Stimulated activated CD4-positive, alpha-beta T cell treated with anti-CD3 and anti-CD28 coated beads, Interleukin-4, amount 100 ng/mL, for 4 hours (primary cell): ENCODE measurements at places on chromosomes 13 and 19.

DNA sequence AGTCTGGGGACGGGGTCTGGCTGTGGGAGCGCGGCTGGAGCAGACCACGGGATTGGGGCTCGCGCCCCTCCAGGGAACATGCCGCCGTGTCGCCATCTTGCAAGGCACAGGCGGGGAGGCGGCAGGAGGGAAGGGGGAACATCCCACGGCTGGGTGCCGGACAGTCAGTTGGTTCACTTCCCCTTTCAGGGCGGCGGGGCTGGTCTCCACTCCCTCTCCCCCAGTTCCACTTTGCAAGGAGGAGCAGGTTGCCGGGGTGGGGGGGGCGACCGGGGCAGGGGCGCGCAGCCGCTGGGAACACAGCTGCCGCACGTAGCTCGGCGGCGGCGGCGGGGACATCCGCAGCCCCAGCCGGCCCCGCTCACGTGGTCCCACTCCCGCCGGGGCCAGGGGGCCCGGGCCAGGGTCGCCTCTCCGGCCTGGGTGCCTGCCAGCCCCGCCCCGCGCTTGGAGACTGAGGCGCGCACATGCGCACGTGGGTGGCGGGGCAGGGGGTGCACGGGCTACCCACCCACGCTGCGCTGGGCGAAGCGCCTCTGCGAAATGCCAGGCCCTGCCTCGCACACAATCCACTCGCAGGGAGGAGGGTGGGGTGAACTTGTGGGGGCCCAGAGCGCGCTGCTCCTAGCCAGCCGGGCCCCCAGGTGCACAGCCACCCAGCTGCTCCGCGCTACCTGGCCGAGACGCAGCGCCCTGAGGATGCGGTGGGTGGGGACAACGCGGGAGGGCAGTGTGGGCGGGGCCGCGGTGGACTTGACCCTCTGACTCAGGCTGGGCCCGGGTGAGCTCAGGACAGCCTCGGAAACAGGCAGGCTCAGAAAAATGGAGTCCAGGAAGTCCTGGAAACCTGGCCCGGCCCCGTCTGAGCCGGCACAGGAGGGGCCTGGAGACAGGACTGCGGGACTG lies 6.4 kb downstream of the KLF16 start:
- peak; percentile 69 for DNase-seq

GRCh38 chr13:43663474-43664090 lies 123.2 kb downstream of the ENOX1 start:
- no peak for DNase-seq

GRCh38 chr13:99960663-99961311 lies 10.8 kb downstream of the ZIC5 start:
- no peak for DNase-seq

DNA sequence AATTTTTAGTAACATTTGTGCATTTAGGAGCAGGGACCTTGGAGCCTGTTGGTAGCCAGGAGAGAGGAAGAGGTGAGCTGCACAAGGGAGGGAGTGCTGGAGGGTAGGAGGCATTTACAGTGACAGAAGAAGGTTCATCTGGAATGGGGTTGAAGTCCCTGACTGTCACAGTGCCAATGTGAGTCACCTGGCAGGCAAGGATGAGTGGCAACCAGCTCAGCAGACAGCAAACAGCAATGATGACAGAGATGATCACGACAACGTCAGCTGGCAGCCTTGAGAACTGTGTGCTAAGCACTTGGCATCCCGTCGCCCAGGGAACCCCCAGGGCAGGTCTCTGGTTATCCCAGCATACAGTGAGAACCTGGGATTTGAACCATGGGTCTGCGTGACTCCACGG lies 2.6 kb downstream of the OR10H5 start:
- no peak for DNase-seq

DNA sequence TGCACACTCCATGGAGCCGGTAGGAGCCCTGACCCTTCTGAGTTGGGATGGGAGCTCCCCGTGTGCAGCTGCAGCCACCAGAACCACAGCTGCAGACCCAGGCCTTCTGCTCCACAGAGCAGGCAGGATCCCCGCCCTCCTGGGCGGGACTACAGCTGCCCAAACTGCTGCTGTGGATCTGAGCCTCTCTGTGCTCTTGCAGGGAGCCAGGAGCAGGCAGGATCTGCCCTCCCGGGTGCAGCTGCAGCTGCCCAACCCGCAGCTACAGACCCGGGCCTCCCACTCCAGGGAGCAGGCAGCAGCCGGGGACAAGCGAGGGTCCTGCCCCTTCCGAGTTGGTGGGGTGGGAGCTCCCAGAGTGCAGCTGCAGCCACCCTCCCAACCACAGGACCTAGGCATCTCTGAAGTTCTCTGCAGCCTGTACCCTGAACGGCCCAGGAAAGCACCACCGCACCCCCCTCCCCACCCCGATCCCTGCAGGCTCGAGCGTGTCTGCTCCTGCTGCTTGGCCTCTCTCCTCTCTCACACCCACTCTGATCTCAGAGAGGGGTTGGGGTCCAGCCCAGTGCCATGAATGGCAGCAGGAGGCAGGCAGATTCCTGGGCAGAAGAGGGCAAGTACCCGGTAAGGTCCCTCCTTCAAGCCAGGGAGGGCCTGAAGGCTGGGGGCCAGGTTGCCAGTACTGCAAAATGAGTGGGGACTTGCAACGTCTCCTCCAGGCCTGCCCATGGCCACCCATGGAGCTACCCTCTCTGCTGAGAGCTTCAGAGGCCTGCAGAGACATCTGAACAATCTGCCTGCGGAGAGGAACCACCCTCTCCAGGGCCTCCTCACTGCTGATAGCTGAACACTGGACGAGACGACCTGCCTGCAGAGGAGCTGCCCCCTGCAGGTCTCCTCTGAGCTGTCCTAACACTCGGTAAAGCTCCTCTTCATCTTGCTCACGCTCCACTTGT lies 16.4 kb upstream of the EMP3 start:
- no peak for DNase-seq

- DNase-seq, result no peak
Measured at GRCh38 chr13:34035676-34036325, 217.9 kb downstream of the RFC3 start.

DNA sequence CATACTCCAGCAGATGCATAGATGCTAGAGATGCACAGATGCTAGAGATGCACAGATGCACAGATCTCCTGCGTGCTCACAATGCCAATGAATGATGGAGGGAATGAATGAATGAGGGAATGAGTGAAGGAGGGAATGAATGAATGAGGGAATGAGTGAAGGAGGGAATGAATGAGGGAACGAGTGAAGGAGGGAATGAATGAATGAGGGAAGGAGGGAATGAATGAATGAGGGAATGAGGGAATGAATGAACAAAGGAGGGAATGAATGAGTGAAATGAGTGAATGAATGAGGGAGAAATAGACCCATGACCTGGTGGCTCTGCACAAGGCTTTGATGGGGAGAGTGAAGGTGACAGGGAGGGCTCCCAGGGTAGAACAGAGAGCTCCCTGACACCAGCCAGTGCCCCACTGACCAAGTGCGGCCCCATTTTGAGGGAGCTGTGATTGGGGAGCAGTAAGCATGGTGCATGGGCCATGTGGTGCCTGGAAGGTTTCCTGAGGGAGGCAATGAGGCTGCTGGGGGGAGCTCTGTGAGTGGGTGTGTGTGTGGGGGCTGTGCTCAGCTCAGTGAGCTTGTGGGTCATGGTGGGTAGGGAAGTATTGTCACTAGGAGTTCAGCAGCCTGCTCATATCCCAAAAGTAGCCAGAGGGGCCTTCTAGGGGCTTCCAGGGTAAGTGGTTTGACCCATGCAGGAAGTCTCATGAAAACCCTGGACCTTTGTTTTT lies 12.7 kb downstream of the SLC27A1 start:
- DNase-seq, result no peak
